Stimulated activated naive CD4-positive, alpha-beta T cell (primary cell): ENCODE measurements at places on chromosomes 2 and 18.

GRCh38 chr2:202705446-202706020 is 70.8 kb downstream of the FAM117B start:
- no peak for DNase-seq

DNA sequence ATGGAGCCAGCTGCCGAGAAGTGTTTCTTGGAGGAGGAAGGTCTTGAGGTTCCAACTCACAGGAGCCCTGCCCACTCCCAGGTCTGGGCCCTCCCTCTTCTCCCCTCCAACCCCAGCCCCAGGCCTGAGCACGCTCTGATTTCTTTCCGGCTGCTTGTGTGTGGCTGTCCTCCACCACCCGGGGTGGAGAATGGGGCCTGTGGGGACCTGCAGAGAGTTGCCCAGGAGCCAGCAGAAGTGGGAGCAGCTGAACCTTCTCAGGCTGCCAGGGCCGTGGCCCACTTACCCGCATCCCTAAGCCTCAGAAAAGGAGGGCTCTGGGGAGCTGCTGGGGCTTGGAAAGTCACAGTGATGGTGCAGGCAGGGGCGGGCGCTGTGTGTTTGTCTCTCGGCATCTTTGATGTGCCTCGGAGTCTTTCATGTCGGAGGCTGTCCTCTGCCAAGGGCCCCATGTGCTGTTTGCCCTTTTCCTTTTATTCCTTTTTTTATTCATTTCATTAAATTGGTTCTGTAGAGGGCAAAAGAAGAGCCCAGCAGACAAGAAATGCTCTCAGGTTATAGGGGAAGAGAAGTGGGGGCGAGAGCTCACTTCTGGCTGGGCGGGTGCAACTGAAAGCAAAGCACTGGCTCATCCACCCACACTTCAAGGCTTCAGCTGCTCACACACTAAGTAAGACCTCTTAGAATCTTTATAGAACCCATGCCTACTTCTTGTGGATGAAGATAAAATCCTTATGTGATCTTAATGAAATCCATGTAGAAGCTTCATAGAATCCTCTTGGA is 52.5 kb downstream of the SDC1 start:
- no peak for DNase-seq

DNA sequence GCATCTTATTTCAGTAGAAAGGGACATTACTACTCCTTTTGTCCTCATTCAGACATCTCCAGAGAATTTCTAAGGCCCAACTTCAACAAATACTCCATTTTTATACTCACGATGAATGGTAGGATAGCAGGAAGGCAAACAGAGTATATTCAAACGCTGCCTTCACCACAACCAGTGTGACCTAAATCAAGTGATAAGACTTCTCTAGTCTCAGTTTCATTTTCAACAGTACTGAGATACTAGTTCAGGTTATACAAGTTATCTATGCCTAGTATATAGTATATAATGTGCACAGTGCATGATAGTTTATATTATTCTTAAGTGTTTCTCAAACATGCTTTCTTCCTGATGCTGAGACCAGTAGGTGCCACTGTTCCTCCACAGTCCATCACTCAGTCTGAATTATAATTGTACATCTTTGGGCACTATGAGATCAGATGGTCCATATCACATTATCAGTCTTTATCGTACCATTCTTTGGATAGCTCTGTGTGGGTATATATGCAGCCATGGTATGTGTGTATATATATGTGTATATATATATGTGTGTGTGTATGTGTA is 66.3 kb upstream of the RPE start:
- no peak for DNase-seq

- DNase-seq, result no peak
These were observed 30.8 kb downstream of the SANBR start for GRCh38 chr2:61096438-61096837.

DNA sequence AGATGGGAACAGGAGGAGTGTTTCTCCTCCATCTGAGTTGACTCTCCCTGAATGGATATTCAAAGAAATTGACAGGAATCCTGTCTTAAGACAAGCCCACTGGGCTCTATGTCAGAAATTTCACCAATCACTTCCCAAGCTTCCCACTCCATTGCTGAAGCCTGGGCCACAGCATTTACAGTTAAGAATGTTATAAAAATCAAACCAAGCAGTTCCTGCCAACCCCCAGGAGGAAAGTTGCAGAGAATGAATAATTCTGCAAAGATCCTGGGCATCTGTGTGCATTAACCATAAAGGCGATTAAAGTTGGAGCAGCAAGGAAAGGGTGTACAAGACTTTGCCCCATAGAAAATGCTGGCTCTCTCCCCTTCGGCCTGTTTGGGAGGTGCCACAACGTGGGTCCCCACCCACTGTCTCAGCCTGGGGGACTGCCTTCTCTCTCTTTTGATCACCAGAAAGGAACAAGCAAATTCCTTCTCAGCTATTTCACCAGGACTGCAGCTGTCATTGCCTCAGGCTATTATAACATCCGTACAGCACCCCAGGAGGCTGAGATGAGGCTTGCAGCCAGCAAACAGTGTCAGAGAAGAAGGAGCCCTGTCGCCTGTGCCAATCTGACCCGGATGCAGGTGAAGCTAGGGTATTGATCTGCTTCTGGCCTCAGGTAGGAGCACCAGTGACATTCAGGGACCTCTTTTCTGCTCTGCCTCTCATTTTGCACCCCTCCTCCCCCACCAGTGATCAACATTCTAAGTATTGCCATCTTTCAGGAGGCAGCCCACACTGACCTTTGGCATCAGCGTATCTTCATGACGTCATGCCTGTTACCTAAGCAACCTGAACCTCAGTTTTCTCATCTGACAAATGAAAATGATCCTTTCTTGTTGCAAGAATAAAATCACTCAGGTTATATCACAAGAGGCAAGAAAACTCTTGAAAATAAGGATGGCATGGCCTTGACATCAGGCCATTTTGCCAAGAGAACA is 219.0 kb downstream of the SH3BP4 start:
- DNase-seq, result no peak

DNA sequence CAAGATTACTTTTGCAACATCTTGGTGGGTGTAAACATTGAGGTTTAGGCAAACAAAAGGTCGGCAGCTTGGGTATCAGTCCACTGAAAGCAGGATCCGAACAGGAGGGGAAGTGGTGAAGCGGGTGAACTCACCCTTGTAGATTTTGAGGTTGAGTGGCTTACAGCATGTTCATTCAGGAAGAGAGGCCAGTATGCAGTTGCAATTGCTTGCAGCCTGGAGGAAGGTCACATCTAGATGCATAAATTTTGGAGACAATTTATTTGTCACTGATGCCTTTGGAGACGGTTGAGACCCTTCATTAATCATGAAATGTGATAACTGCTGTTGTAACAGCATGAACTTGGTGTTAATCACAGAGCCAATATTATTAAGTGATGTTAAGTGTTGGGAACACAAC is 131.1 kb downstream of the LTBP1 start:
- no peak for DNase-seq

GRCh38 chr18:13406736-13407135 is 188.2 kb downstream of the LDLRAD4 start:
- no peak for DNase-seq

DNA sequence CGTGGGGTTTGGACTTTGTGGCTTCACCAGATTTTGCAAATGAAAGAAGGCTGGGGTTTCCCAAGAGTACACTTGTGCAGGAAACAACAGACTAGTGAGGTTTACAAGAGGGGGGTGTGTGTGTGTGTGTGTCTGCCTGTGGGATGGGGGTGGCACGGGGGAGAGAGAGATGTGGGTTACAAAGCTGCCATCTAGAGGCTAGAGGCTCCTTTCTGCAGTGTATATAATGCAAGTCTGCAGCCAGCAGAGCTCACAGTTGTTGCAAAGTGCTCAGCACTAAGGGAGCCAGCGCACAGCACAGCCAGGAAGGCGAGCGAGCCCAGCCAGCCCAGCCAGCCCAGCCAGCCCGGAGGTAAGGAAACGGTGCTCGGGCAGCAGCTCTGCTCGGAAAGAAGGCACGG is at the start of gene ACKR3:
ACKR3 (plus strand) TSS at position 253 of the 401 bp plus-strand sequence. CDS start 10,641 bp downstream, outside the sequence.
- peak; percentile 83 for DNase-seq

- peak; percentile 41 for DNase-seq
These were observed 10.0 kb downstream of the KLF7 start for GRCh38 chr2:207155516-207156444.

- DNase-seq, result no peak
These were observed 183.9 kb downstream of the FAM210A start for GRCh38 chr18:13542520-13542847.

GRCh38 chr2:200677171-200677570 is 91.4 kb downstream of the AOX1 start:
- no peak for DNase-seq

GRCh38 chr2:73232403-73233153 is 461 bp downstream of the PRADC1 start:
- DNase-seq, result peak; percentile 31

DNA sequence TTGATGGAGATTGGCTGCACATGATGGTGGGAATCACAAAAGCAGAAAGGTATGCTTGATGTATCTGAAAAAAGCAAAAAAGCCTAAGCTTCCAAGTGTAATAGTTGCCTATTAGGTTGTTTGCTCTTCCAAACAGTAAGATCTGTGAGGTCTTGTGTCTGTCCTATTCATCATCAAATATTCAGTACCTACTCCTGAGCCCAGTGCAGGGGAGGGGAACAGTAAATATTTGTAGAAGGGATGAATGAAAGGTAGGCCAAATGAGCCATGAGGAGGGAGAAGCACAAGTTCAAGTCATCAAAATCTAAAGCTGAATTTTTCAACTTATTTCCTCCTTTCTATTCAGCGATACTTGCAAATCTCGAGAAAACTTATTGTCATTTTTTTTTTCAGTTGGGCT is 153.2 kb upstream of the ETAA1 start:
- no peak for DNase-seq

DNA sequence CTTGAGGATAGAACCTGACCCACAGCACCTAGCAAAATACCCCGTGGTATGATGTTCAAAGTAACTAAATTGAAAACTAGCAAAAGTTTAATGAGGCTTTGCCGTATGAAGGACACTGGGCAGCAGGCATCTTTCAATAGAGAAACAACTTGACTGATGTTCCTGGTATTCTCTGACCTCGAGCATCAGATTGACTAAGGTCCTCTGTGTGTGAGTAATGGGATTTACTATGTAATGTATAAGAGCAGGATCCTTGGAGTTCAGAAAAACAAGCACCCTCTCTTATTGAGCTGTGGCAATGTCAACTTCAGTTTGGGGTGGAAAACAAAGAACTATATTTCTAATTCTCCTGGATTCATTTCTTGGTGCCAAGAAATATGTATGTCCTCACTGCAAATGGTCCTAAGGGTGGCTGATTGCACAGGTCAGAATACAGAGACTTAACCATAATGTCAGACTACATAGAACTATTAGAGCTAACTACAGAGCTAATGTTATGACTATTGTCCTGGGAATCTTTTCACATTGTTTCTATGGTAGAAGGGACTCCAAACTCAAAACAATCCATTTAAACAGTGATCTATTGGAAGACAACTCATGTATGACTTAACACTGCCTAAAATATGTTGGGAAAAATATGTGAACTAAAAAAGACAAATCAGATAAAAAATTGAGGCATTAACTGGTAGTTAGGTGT is 4.4 kb downstream of the TNFAIP6 start:
- DNase-seq, result no peak

DNA sequence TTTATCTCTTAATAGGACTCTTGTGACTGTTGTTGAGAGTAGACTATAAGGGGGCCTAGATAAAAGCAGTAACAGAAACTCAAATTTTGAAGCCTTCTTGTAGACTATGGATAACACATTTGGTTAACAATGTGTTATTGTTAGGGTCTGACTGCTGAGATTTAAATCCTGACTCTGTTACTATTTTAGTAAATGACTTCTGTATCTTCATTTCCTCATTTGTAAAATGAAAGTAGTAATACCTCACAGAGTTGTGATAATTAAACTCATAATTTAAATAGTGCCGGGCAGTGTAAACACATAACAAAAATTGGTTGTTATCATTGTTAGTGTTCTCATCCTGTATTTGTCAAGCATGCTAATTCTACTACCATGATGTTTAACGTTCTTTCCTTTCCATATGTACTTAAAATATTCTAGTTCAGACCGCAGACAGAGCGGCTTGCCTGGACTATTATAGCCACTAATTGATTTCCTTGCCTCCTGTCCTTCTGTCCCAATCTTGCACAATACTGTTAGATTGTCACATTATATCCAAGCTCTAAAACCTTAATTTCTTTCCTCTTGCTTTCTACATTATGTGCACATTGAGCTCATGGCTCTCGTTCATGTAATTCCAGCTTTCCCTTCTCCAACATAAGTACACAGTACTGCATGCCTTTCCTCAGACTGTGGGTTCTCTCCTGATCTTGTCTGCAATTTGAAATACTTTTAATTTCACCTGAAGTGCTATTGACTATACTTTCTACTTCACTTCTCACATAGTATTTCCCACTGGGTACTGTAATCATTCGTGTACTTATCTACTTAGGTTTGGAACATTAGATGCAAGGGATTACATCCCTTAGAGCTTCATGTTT is 48.4 kb downstream of the RBBP8 start:
- no peak for DNase-seq

- no peak for DNase-seq
These were observed 37.6 kb downstream of the TMEM163 start for GRCh38 chr2:134681201-134681600.

DNA sequence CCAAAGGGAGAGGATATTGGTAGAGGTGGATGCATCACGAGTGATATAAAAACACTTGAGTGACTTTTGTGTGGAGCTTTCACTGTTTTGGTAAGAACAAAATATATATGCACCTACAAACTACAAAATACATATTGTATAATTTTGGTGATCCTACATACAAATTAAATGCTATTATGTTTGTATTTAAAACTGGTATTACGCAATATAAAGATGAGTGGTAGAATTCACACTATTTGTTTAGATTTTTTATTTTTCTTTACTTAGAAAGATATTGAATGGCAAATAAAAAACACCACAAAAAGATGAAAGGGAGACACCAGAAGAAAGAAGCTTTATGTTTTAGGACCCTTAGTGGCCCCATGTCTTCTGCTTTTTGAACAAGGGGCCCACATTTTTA is 770.7 kb upstream of the ID2 start:
- DNase-seq, result no peak
